Natural killer cell (primary cell): ENCODE measurements at places on chromosomes 5 and 9. TPM values are rescaled to one million over a fixed set of nuclear protein-coding genes. Genes with fewer than 3 reads are reported as not detected.

Gene ABO
- total RNA-seq: 0.56 TPM

Gene GCNT4
- 0.52 TPM for total RNA-seq

Gene HAND1
- not detected for total RNA-seq

Gene PCDHB8
- total RNA-seq: not detected

Gene SAXO1
- total RNA-seq: 0.21 TPM

Gene CMYA5
- 0.93 TPM for total RNA-seq

Gene SLC25A2
- total RNA-seq: not detected

Gene FOXD1
- 0.41 TPM for total RNA-seq

Gene EXOC3
- total RNA-seq: 96.3 TPM

Gene MED7
- 13.3 TPM for total RNA-seq

Gene IL13
- total RNA-seq: 0.80 TPM

DNA sequence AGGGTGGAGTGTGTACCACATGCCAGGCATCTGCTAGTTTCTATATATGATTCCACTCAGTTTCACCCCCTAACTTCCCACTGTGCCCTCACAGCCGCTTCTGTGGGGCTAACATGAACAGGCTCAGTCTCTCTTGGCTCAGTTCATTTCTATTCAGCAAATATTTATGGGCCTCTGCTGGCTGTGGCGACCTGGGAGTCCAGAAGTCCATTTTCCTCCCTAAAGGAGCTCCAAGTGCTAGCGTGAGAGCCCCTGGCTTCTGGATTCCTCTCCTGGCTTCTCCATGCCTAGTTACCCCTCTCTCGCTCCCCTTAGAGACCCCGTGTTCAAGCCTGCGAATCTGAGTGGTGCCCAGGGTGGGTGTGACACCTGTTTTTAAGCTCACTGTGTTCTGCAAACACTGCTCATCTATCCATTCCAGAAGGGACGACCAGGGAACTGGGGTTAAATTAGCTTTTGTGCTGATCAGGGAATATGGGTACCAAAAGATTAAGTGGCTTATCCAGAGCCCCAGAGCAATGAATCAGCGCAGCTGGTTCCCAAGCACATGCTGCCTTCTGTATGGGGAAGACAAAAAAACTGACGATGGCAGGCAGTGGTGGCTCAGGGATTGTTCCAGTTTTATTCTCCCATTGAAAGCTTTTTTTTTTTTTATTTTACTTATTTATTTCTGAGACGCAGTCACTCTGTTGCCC lies 57.6 kb downstream of the HMCN2 start:
- no peak for DNase-seq

- peak; percentile 15 for DNase-seq
Measured at GRCh38 chr5:132458226-132458560, 32.4 kb downstream of the IRF1 start.

DNA sequence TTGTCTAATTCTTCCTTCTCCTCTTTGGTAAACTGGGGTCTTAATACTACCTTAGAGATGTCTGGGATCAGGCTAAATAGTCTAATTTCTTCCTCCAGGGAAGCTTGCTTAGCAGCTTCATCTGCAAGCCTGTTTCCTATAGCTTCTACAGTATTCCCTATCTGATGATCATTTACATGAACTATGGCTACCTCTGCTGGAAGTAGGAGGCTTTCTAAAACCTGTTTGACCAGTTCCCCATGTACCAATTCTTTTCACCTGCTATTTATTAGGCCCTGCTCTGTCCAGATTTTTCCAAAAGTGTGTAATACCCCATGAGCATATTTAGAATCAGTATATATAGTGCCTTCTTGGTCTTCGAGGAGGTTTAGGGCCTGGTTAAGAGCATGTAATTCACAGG lies 619.8 kb downstream of the HINT1 start:
- DNase-seq: no peak

DNA sequence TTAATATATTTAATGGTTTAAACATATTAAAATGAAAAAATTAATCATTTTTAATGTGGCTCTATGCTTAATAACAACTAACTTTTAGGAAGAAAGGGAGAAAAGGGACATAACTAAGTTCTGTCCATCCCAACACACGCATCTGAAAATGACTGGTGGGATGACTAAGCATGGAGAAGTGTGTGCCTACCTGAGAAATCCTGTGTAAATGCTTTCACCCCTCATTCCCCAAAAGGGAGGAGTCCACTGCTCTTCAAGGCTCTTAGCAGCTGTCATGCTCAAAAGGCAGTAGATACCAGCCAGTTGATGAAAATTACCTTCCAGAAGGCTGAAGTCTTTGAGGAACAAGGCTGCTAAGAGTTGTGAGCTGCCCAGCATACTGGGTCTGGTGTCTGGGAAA lies 130.9 kb downstream of the NFIB start:
- DNase-seq: no peak

DNA sequence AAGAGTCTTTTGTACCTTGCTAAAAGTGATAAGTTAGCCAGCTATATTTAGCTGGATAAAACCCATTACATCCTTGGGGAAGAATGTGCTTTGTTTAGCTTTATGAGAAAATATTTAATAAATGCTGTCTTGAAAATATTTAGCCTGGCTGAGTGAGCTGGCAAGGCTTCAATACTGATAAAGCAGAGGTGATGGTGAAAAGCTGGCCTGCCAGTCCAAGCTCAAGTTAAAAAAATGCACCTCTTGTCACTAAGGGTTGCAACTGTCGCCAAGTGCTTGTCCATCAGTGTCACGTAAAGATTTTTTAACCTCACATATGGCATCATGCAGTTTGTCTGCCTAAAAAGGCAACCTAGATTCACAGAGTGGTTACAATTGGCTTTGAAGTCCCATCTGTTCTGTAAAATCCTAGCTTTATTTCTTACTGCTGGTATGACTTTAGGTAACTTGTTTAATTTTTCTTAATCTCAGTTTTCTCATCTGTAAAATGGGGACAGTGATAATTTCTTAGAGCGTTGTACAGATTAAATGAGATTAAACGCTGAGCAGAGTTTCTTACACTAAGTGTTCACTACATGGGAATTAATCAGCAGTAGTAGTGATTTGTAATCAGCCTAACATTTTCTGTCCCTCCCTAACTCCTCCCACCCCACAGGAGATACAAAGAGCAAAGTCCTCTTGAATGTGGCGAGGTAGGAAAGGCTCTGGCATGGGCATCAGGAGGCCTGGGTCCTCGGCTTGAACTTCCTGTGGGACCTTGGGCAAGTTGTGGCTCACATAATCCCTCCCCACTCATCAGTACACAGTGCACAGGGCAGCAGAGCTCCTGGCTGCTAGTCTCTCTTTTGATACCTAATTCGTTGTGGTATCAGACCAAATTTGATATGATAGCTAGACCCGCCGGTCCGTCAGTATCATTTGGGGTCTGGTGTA lies 48.7 kb downstream of the PIK3R1 start:
- no peak for DNase-seq

GRCh38 chr5:172898218-172898842 lies 60.9 kb upstream of the RPL26L1 start:
- no peak for DNase-seq

DNA sequence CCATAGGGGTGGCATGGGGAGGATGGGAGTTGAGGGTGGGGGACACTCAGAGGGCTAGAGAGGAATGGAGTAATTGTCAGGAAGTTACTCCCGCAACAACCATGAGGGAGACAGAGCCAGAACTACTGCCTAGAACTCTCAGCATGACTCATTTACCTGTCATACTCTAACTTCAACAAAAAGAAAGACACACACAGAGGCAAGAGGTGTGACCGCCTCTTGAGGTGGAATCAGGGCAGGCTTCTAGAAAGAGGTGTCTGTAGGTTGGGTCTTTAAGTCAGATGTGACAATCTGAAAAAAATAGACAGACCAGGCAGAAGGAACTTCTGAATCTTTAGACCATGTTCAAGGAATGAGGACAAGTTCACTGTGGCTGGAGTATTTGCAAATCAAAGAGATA lies 73.4 kb downstream of the GABBR2 start:
- DNase-seq: no peak

GRCh38 chr5:103027267-103027666 lies 92.7 kb downstream of the GIN1 start:
- DNase-seq: no peak

- DNase-seq: peak; percentile 35
Measured at GRCh38 chr5:109852371-109853155, 162.8 kb downstream of the MAN2A1 start.

- no peak for DNase-seq
Measured at GRCh38 chr9:113892861-113893491, 16.9 kb downstream of the ZNF618 start.

GRCh38 chr9:32877103-32877502 lies 93.8 kb downstream of the TMEM215 start:
- DNase-seq: no peak

GRCh38 chr5:56019306-56020272 lies 24.8 kb upstream of the IL6ST start:
- DNase-seq: no peak

DNA sequence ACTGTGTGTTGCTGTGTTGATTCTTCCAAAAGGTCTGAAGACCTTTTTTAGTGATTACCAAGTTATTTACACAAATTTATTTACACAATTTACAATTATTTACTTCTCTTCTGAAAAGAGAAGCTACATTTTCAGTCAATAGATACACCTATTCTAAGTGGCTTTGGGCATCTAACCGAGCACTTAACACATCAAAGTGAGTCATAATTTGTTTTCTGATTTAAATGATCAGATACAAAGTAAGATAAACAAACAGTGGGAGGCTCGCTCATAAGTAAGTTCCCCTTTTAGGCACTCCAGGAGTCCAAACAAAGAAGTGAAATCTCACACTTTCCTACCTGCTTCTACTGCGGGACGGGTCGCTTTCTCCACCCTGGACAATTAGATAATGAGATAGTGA lies 90.2 kb downstream of the APBA1 start:
- no peak for DNase-seq

- no peak for DNase-seq
Measured at GRCh38 chr5:167850911-167851310, 440.5 kb upstream of the WWC1 start.

DNA sequence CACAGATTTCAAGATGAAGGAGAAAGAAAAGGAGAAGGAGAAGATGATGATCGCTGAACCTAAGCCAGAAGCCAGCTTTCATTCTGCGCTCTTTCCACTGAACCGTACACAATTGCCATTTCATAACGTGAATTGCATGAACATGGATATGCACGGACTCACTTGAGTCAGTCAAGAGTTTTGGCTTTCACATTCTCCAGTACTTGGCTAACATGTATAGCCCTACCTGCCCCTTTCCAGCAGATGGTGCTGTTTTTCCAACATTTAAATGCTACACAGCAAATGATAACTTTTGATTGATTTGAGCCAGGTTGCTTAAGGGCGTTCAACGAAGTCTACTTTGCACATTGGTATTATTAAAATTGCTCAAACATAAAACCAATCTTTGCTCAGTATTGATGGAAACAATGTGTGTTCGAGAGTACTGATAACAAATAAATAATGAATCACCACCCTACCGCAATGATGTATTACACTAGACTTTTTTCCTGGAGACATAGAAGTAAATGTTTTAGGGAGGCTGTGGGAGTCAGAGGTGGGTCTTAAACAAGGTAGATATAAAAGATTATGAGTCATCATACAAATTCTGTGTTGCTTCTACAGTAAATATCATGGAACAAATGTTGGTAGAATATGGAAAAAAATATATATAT lies 196.4 kb downstream of the TRPM3 start:
- DNase-seq: no peak

DNA sequence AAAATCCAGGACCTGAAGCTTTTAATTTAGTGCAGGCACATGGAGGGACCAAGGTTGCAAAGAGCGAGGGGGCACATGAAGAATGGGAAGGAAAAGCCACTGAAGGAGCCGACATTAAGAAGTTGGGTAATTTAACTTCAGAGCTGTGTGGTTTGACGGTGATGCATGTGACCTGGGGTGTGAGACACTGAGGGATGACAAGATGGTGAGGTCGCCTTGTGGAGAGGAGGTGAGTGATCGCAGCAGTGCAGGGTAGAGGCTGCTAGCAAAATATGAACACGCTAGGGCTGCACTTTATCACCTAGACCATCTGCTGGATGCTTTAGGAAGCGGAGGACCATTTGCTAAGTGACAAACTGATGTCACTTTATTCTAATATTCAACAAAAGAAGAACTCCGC lies 339.0 kb upstream of the KIF2A start:
- DNase-seq: no peak

DNA sequence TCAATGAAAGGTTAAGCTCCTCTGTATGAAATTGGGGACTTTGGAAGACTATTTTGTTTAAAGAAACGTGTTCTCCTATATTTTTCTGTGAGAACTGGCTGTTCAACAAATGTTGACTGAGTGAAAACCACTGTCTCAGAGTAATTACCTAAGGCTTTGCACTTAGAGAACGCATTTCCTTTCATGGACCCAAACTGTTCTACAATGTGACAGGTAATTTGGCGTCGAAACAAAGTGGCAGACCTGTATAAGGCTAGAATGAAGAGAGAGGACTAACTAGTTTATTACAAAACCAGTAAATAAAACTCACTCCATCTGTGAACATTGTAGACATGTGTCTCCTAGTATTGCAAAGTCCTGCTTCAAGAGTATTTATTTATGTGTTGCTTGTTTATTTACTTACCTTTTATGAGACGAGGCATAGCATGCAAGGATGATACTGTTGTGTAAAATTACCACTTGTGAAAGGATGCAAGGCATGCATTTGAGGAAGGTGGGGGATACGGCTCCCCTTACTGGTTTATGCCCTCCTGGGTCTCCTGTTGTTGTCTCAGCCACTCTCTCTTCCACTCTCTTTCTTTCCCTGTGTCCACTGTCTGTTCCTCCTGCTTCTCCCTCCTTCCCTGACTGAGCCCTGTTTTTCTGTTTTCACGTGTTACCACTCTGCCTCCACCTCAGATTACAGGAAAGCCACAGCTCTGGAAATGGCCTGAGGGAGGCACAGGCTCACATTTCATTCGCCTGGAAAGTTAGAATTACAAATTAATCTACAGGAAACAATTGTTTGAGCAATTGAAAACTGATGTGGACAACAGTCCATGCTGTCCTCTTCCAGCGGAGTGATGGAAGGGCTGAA lies 444.0 kb upstream of the ZNF608 start:
- DNase-seq: no peak

- DNase-seq: no peak
Measured at GRCh38 chr5:88503041-88503345, 234.3 kb upstream of the TMEM161B start.

DNA sequence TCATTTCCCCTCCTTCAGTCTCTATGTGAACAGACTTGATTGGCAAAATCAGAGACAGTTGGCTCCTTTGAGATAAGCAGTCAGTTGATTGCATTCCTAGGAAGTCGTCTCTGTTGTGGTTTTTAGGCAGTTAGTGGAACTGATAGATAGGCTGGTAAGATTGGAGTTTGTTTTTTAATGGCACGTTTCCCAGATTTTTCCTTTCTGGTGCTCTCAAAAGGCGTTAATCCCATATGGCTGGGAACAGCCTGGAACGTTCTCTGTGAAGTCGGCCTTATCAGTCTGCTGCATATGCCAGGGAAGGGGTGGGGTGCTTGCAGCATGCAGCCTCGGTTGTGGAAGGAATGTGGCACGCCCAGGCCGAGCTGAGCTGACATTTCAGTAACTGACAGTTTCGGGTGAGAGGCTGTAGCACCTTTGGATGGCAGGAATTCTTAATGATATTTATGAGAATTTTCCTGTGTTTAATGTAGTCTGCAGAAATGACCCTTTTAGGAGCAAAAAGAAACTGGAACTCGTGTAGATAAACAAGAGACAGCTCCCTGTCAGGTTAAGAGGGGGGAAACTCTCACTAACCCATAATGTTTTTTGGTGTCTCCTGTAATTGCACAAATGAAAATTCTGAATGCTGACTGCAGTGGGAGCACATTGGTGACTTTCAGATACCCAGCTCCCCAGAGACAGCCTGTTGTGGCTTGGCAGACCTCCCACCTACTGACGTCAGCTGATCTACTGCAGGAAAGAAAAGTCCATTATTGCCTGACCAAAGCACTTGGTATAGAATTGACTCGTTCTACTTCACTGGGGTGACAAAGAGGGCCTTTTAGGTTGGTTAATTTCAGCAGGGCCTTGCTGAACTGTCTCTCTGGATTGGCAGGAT lies 6.3 kb downstream of the SPTAN1 start:
- DNase-seq: peak; percentile 74
